ENCODE measurements at places on chromosomes 7 and 10.

DNA sequence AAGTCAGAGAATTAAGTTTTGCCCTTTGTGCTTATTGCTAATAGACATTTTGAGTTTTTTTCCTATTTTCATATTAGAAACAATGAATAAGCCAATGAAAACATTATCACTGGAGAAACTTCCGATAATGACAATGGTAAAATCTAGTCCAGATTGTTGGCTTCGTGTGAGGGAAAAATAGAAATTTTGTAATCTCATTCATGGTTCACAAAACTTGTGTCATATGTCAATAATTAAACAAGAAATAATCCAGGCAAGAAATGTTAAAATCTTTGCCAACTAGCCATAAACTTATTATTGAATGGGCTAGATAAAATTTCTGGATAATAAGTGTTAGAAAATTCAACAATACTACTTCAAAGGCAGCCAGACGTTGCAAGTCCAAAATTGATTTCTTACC, 36.6 kb downstream of the RNLS start:
- DNase-seq, result no peak

GRCh38 chr10:75746356-75746755, 314.9 kb downstream of the LRMDA start:
- DNase-seq, result no peak

DNA sequence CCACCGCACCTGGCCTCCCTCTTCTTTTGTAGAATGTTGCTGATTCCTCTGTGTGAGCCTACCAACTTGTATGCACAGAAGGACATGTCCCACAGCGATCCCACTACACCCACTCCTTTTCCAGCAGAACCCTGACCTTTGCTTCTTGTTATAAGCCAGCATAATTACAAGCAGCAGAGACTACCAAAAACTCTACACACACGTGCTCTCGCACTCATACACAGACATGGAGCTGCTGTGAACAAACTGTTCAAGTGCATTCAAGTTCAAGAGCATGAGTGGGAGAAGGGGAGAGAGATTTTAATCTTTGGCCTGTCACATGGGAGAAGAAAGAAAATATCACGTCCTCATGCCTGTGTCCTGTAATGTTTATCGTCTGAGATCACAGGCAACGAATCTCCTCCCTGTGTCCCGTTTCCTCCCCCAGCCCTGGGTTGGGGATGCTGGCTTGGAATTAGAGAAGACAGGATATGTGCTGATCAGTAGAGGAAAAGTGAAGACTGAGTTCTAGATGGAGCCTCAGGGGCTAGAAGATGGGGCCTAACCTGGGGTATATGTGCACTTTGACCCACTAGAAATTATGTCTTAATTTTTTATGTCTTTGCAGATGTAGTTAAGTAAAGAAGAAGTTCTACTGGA, 79.6 kb downstream of the NHLRC2 start:
- no peak for DNase-seq

DNA sequence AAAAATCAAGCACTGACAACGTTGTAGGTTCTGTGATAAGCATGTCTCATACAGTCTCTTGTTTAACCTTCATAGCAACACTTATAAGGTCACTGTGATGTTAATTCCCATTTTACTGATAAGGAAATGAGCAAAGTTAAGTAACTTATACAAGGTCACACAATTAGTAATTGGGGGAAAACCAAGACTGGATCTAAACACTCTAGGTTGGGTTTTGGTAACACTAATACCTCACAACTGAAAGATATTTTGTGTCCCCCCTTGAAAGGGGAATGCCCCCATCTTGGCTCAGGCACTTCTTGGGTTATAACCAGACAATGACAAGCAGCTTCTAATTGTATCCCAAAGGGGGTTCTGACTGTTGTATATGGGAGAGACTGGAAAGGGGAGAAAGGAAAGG, 36.0 kb upstream of the ABCB4 start:
- DNase-seq, result no peak

GRCh38 chr7:40709062-40709964, 574.5 kb downstream of the SUGCT start:
- no peak for DNase-seq

DNA sequence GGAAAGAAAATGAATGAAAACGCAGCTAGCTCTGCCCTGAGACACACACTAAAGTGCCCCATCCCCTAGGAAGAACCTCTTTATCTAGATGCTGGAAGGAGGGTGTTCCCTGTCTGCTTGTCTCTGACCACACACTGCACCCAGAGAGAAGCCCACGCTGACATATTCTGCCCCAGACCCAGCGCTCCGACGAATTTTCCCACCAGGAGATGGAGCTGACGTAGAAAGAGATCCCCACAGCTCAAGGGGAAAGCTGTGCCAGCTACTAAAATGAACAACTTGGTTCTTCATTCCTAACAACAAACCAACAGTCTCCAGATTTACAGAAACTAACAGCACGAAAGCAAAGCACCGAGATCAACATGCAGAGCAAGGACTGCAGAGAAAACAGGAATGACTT, 73.3 kb downstream of the KIAA1549 start:
- no peak for DNase-seq

GRCh38 chr7:13904007-13904406, 85.5 kb downstream of the ETV1 start:
- no peak for DNase-seq

- DNase-seq, result no peak
Observed at GRCh38 chr7:8120390-8121058, 141.4 kb downstream of the ICA1 start.

- DNase-seq, result no peak
Observed at GRCh38 chr7:150980663-150981062, 2.5 kb upstream of the KCNH2 start.

GRCh38 chr10:103967448-103968071, 620 bp downstream of the SLK start:
- DNase-seq, result peak; percentile 39

DNA sequence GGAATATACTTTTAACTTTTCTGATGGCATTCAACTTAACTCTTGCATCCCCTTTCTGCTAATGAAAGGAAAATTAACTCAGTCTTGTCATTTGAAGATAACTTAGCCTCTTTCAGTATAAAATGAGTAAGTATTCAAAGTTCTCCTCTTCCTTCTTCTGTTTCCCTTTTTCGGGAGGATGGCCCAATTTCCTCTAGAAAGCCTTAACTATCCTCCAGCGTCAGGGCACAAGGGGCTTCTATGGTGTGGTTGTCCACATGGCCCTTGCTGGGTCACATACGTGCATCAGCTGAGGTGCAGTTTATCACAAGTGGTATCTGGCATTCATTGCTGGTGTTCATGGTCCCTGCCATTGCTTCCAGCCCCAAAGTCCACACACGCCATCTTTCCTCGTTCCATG, 17.8 kb upstream of the GSAP start:
- no peak for DNase-seq

GRCh38 chr10:49220679-49221078, 32.5 kb upstream of the TMEM273 start:
- no peak for DNase-seq

- DNase-seq, result peak; percentile 83
Observed at GRCh38 chr10:69089638-69090599, 2.0 kb downstream of the SRGN start.

GRCh38 chr7:50565977-50566376, 772 bp upstream of the DDC start:
- DNase-seq, result no peak

DNA sequence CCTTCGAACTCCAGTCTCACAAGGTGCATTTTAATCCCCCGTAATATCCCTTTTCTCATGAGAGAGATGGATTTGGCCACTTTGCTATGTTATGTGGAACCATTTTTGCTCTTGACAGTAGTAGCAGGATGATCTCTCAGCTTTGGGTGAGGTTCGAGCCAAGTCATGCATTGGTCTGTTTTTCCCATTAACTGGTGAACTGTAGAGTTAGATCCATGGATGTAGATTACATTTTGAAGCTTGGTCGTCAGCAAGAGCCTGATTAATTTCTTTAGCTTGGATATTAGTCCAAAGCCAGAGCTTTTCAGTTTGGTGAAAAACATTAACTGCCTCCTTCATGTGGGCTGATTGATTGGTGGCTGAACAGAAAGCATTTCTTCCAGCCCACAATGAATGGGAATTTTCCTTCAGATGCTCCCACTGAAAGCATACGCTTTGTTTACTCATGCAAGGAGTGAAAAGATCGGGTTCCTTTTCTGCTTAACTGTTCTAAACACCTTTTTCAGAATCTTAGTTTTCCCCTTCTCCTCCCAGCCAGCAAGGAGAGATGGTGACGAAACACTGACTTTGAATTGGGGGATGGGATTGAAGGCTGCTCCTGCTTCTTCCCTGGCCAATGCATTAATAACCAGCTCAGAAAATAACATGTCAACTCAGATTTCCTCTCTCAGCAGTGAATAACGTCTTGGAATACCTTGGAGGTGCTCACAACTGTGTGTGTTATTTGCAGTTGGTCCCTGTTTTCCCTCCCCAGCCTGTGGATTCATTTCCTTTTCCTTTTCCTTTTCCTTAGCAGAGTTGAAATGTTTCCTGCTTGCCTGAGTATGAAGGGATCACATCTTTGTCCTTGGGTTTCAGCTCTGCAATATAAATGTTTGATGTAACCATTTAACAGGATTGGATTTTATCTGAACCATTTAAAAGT, 351.8 kb upstream of the FZD8 start:
- DNase-seq, result no peak

DNA sequence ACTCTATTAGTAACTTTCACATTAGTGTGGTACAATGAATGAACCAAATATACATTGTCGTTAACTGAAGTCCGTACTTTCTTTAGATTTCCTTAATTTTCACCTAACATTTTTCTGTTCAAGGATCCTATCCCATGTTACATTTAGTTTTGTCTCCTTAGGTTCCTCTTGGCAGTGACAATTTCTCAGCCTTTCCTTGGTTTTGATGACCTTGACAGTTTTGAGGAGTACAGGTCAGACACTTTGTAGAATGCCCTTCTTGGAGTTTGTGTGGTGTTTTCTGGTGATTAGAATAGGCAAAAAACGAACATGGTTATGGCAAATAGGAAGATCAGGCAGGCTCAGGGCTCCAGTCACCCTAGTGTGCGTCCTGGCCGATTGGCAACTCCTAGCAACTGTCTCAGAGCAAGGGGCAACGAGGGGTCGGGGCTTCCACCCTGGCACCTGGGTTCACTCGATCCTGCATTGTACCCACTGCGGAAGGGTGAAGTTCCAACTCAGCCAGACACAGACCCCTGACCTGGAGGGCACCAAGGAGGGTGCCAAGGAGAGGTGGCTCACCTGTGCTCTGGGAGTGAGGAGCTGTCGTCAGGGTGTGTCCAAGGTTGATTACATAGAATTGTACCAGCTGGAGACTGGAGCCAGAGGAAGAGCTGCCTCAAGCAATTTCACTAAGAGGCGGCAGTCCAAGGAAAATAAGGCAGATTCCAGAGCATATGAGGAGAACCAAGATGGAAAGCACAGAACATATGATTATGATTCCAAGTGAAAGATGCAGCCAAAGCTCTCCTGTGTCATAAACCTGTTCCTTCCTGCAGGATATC, 37.5 kb downstream of the PAPSS2 start:
- DNase-seq, result no peak

- no peak for DNase-seq
Observed at GRCh38 chr7:108592646-108593201, 23.1 kb downstream of the DNAJB9 start.

GRCh38 chr7:50828116-50828515, 45.4 kb upstream of the GRB10 start:
- no peak for DNase-seq

- DNase-seq, result no peak
Observed at GRCh38 chr7:44338600-44338999, 13.2 kb upstream of the CAMK2B start.

GRCh38 chr10:47404446-47404845, 20.4 kb upstream of the ZNF488 start:
- DNase-seq, result no peak

- DNase-seq, result no peak
Observed at GRCh38 chr10:7272008-7272407, 138.8 kb downstream of the SFMBT2 start.

- no peak for DNase-seq
Observed at GRCh38 chr7:96017877-96018276, 245.5 kb downstream of the DYNC1I1 start.

DNA sequence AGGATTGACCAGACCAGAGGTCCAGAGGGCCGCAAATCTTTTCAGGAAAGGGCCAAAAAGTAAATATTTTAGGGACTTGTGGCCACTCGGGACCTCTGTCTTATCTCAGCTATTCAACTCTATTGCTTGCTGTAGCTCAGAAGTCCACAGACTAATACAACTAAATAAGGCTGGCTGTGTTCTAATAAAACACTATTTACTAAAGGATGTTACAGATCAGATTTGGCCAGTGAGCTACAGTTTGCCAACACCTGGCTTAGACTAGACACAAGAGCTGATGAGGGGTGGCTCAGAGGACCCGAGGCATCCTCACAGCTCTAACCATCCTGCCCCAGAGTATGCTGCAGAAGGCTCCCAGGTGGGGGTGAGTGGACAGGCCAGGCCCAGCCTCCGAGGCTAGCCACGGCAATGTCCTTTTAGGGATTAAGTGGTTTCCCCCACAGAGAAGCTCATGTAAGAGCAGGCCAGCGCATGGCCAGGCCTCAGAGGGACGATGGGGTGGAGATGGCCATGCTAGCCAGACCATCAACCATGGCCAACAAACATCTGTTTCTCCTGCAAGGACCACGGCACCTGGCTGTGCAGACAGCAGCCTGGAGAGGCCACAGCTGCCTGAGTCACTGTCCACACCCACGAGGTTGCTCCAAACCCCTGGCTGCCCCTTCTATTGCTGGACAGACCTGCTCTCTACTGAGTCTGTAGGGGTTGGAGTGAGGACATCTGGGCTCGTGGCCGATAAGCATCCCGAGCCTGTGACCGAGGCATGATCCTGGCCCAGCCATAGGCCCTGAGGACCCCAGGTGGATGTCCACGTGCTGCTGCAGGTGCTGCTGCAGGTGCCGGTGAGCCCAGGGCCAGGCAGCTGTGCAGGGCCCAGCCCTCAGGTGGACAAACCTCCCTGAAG, 76.5 kb downstream of the AFAP1L2 start:
- no peak for DNase-seq

DNA sequence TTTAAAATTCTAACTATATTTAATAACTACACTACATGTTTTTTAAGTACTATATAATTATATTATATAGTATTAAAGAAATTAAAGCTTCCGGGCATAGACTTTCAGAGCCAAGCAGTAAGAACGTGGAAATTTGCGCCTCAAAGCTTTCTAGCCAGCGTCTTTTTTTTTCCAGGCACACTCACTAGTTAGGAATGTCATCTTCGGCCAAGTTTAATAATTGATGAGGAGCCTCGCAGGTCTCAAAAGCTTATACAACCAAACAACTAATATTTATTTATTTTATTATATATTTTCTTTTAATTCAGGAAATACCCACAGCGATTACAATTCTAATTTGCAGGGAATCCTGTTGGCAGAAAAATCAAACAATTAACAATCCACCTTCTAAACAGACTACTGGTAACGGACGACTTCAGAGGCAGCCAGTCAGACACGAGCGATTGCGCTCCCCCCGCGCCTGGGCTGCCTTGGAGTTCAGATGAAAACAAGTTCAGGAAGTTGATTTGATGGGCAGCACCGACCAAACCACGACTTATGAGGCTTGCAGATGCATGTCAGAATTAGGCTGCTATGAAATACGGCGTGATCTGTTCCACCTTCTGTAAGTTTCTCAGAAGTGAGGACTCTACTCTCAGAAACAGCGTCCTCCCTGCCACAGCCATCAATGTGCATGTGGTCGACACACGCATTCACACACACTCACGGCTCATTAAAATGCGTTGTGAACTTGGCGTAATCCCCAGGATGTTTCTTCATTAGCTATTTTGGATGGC, 431.8 kb upstream of the MGMT start:
- DNase-seq, result peak; percentile 67
